Tibial artery (tissue), 4 donors: ENCODE measurements at places on chromosomes 3 and 15.

- peak; percentile 69 for DNase-seq
Observed at GRCh38 chr3:62139957-62140356, 233.4 kb downstream of the FEZF2 start.

- DNase-seq, result no peak
Observed at GRCh38 chr15:52348056-52348745, 52.6 kb upstream of the MYO5C start.

DNA sequence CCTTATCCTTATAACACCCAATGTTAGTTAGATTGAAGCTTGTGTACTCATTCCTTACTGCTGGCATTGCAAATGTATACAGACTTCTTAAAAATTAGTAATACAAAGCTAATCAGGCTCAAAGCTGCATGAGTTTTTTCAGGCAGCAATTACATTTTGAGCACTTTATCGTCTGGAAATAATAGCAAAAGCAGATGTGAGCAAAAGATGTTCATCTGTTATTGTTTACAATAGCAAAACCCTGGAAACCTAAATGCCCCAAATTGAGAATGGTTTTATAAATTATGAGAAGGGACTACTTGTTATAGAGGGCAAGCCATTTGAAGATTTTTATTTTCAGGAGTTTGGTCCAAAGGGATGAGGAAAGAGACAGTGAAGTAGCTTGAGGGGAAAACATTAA, 126.4 kb downstream of the GADL1 start:
- DNase-seq, result no peak

DNA sequence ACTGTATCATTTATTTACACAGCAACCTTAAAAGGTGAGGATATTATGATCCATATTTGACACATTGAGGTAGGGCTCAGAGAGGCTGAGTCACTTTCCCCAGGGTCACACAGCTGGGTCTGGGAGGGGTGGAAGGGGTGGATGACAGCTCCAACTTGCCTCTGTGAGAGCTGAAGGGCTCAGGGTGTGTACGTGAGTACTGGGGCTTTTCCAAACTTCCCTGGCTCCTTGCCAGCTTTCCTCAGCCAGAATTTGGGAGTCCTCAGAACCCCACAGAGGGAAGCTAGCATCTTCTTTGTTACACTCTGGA, 58.3 kb upstream of the SLC6A11 start:
- no peak for DNase-seq

DNA sequence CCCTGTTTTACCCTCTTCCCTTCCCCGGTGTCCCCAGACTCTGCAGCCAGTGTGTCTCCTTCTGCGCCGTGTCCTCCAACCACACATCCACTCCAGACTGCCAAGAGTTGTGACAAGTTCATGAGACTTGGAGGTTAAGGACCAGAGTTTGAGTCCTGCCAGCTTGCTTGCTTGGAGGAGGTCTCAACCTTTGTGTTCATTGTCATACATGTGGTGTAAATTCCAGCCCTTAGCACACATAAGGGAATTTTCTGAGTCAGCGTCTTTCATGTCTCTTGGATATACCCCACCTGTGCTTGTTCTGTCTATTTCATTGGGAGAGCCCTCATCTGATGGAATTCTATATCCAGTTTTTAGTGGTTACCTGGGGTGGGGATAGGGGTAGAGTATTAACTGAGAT, 13.3 kb downstream of the CORO2B start:
- no peak for DNase-seq

GRCh38 chr15:58419803-58420524, 11.8 kb upstream of the LIPC start:
- DNase-seq, result no peak

DNA sequence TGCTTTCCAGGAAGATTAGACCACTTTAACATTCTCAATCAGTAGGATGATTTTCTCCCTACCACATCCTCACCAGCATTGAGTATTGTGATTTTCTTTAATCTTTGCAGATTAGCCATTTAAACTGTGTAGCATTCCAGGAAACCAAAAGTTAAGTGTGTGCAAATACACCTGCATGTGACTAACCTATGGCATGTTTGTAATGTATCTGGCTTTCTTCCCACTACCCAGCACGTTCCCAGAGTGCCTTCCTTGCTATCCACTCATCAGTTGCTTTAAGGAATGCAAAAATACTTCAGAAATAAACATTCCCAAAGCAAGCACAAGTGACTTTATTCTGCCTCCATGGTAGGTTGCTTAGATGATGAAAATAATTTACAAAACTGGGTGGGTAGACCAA, 74.2 kb downstream of the ATG7 start:
- DNase-seq, result no peak

- DNase-seq, result no peak
Observed at GRCh38 chr3:71346061-71346460, 237.5 kb downstream of the FOXP1 start.

GRCh38 chr15:26355472-26356074, 417.3 kb downstream of the GABRB3 start:
- no peak for DNase-seq

- no peak for DNase-seq
Observed at GRCh38 chr3:42052132-42052483, 39.0 kb upstream of the TRAK1 start.

DNA sequence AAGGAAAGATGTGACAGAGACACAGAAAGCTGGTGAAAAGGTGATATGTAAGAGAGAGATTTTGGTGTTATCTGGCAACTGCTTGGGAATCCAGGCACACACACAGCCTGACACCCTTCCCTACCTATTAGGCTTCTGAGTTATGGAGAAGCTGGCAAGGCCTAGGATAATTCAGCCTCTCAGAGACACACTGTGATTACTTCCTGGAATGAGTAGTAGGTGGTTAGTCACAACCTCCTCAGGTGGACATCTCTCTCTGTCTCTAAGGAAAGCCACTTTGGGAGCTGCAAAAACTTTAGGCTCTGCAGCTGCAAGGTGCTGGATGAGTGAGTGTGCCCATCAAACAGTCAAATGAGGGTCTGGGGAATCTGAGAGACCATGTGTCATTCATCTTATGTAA, 201.9 kb downstream of the PDCD6IP start:
- DNase-seq, result no peak

DNA sequence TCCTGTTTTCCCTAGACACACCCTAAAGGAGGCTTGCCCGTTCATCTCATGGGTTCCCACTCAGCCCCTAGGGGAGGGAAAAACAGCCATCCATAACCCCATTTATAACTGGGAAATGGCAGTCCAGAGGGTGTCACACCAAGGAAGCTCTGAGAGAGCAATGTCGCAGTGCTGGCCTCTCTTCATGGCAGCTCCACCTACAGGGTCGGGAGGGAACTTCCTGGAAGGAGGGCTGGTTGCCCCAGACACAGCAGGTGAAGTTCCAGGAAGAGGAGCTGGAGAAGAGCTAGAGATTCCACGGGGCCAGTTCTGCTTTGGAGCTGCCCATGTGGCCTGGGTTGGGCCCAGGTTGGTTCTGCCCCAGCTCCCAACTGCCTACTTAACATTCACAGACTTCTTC, 22.3 kb upstream of the LINGO1 start:
- DNase-seq, result no peak

GRCh38 chr15:66830358-66830757, 128.3 kb downstream of the SMAD6 start:
- no peak for DNase-seq

- DNase-seq, result no peak
Observed at GRCh38 chr3:168338161-168338560, 242.4 kb upstream of the GOLIM4 start.

- no peak for DNase-seq
Observed at GRCh38 chr3:166191411-166191810, 354.2 kb upstream of the BCHE start.

- no peak for DNase-seq
Observed at GRCh38 chr3:127606086-127606805, 8.0 kb downstream of the MCM2 start.

DNA sequence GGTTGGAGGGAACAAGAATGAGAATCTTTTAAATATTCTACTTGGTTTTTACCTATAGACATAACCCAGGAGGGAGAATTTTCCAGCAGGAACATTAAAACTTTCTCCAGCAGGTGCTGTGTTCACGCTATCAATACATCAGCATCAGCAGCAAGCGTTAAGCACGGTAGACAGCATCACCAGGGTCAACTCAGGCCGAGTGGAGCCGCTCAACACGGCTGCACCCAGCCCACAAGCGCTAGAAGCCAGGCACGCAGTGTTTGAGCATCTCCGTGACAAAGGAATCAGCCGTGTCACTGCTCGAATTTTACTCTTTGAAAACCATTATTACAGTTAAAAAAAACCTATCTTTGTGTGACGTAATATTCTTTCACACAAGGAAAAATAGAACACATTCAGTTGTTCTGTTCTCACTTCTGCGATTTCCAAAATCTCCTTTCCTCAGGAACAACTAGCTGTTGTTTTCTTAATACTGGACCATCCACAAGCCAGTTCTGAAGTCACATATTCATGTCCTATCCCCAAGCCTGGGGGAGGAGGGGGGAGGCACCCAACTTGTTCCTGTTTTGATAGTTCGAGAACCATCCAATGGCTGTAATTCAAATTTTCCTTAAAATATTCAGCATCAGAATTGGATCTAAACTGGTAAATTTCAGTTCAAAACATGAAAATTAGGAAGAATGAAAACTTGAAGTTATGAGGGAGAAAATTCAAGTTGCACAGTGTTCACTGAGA, 77.9 kb downstream of the ADAMTS17 start:
- DNase-seq, result no peak

DNA sequence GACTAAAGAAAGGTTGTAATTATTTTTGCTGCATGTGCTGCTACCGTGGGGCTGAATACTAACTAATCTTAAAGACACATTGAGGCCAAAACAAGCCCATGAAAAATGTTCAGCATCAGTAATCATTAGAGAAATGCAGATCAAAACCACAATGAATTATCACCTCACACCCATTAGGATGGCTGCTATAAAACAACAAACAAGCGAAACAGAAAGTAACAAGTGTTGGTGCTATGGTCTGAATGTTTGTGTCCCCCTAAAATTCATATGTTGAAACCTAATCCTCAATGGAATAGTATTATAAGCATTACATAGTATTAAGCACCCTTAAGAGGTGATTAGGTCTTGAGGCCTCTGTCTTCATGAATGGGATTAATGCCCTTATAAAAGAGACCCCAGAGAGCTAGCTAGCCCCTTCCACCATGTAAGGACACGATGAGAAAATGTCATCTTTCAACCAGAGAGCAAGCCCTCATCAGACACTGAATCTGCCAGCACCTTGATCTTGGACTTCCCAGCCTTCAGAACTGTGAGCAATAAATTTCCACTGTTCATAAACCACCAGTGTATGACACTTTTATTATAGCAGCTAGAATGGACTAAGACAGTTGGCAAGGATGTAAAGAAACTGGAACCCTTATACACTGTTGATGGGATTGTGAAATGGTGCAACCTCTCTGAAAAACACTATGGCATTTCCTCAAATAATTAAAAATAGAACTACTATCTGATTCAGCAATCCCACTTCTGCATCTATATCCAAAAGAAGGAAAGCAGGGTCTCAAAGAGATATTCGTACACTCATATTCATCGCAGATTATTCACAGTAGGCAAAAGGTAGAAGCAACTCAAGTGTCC, 76.1 kb downstream of the REC114 start:
- DNase-seq, result no peak

GRCh38 chr15:58440158-58440910, 8.5 kb downstream of the LIPC start:
- no peak for DNase-seq
